Aorta (tissue), 5 donors: ENCODE measurements at places on chromosomes 12 and 14. TPM values are rescaled to one million over a fixed set of nuclear protein-coding genes. Genes with fewer than 3 reads are reported as not detected.

LMNTD1 gene
- total RNA-seq: not detected

PARP11 gene
- 11.9 TPM for total RNA-seq

DNA sequence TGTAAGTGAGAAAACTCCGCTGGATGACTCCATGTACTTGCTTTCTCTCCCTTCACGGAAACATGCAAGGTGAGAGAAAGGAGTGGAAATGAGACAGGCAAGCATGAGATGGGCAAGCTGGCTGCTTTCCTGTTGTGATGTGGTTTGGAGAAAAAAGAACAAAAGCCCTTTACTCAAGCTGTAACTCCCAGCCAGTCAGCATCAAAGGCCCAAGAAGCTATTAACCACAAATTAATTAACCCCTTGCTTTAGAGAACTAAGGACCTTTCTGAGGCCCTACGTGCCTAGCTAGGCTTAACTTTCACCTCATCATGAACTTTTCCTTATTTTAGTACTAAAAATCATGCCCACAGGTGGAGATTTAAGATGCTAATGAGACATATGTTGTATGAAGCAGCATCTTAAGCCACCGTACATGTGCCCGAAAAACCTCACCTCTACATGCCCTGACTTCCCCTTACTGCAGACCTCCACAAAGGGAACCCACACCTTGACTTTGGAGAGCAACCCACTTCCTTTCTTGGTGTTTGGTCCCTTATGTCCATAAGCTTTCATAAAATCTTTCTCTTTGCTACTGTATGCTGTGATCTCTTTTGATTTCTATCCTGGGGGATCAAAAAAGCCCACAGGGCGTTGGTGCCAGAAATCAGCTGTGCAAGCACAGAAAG lies 87.0 kb downstream of the GALNT8 start:
- no peak for DNase-seq

- peak; percentile 91 for DNase-seq
These were observed 777 bp downstream of the ARF3 start for GRCh38 chr12:48956279-48957140.

GRCh38 chr14:34064349-34064748 lies 113.5 kb upstream of the EGLN3 start:
- no peak for DNase-seq
